ENCODE measurements at places on chromosomes 4 and X.
A peak's percentile ranks its signal among the peaks of the same experiment; 100 is the strongest.

- DNase-seq = peak; percentile 66
Measured at GRCh38 chr4:76067652-76068286, 6.7 kb upstream of the ART3 start.

DNA sequence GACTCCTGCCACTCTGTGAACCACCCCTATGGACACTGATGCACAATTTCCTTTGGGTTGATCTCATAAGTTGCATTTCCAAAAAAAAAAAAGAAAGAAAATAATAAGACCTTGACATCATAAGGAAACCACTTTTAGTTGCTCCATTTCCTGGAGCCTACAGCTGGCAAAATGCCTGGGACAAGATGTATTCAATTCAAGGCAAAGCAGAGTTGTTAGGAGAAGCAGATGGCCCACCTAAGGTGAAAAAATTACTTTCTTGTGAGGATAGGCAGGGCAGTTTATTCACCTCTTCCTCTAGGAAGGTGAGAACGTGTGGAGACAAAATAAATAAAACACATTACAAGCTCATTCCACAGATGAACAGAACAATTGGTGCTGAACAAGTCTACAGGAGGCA is 14.1 kb upstream of the SCRG1 start:
- no peak for DNase-seq

- DNase-seq = no peak
Measured at GRCh38 chr4:183286590-183287308, 33.3 kb downstream of the CLDN22 start.

GRCh38 chr4:177099211-177099610 is 210.5 kb upstream of the NEIL3 start:
- no peak for DNase-seq

- no peak for DNase-seq
Measured at GRCh38 chr4:66693694-66694093, 851.6 kb downstream of the CENPC start.

DNA sequence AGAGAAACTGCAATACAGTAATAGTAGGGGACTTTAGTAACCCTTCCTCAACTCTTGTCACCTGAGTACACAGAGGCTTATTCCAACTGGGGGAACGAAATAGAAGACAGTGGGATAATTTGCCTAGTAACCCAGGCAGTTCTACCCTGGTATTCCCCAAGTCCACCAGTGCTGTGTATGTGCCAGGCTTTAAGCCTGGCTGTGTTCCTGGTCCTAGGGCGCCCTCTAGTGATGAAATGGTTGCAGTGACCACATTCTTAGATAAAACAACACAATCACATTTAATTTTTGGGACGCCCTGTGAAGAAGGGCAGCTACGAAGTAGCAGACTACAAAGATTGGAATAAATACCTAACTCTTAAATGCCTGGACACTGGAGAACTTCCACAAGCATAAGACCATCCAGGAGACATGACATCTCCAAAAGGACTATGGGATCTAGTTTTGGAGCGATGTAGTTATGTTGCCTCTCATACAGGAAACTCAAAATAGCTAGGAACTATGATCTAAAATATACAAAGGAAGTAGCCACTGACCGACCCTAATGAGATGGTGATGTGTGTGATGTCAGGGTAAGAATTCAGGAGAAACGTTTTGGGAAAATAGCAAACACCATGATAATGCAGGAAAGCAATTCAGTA is 288.5 kb upstream of the ZCCHC13 start:
- peak; percentile 43 for DNase-seq

- no peak for DNase-seq
Measured at GRCh38 chr4:54657185-54657550, 589 bp upstream of the KIT start.

DNA sequence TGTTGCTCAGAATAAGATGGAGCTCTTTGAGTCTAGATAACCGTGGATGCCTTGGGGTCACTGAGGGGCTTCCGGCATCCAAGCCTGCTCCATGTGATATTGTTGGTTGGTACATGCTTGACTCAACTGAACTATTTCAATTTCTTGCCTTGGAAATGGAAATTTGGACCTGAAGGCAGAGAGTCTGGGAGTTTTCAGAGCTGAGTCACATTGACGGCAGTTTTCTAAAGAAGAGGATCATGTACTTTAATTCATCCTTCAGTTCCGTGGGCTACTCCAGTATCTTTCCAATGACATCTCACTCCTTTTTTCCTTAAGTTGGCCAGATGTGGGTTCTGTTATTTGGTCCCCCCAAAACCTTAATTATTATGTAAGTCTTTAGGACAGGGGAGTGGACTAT is 100.5 kb downstream of the MFAP3L start:
- DNase-seq = no peak

All from stimulated activated CD4-positive, alpha-beta T cell treated with anti-CD3 and anti-CD28 coated beads, Interleukin-4, amount 100 ng/mL, for 1 hour (primary cell).